ENCODE measurements at places on chromosomes 13 and 19.

DNA sequence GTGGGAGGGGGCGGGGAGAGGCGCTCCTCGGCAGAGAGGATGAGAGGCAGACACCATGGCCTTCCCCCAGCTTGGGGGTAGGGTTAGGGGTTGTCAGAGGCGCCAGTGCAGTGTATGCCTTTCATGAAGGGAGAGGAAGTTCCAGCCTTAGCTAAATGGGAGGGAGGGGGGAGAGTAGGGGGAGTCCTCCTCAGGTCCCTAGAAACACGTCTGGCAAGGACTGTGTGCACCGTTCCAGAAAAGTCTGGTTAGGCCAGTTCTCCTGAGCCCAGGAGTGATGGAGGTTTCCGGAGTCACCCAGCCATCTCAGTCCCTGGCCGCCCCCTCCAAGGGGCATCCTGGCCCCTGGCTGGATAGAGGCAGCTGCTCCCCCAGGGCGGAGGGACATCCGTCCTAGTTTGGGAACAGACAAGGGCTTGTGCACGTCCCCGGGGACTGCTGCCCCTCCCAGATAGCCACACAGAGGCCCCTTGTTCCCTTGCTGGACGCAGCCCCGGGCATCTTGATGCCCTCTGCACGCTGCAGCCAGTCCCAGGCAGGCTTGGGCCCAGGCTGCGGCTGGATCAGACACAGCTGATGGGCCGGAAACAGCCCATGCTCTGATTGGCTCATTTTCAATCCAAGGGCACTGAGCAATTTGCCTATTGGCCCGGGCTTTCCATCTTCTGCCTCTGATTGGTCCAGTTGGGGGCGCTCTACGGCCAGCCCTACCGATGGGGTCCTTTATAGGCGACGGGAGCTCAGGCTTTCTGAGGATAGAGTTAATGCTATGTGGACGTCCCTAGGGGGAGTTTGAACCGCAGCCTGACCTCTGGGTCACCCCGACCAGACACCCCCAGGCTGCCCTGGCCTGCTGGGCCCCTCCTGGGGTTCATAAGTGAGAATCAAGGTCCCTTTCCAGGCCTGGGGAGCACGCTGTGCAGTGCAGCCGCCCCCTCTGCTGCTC, 3.8 kb downstream of the S1PR2 start:
- no peak for DNase-seq

GRCh38 chr13:34161931-34162543, 344.1 kb downstream of the RFC3 start:
- peak; percentile 2 for DNase-seq

- no peak for DNase-seq
Observed at GRCh38 chr13:42812316-42812715, 30.9 kb downstream of the FAM216B start.

GRCh38 chr13:29961036-29961670, 110.7 kb upstream of the UBL3 start:
- no peak for DNase-seq

GRCh38 chr13:45773236-45773635, 71.1 kb downstream of the CBY2 start:
- DNase-seq: no peak

DNA sequence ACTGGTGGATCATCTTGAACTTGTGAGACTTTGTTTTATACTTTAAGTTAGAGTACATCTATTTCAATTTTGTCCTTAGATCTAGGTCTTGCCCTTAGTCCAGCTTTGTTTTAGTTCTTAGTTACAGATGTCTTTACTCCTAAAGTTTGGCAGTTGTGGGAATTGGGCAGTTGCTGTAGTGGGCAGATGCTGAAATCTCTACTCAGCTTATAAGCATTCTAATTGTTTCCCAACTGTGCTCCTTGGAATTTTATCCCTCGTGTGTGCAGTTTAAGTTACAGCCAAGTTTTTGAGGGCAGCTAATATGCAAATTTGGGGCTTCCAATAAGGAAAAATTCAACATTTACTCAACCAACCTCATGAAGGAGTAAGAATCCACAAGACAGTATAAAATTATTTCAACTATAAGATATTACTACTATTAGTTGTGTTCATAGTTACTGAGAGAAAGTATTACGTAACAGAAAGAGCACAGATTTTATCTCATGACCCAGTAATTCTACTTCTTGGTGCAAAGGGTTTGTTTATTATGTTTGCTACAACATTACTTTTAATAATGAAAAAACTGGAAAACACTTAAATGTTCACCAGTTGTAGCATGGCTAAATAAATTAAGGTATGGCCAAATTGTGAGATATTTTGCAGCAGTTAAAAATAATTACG, 32.9 kb downstream of the CCDC122 start:
- no peak for DNase-seq

DNA sequence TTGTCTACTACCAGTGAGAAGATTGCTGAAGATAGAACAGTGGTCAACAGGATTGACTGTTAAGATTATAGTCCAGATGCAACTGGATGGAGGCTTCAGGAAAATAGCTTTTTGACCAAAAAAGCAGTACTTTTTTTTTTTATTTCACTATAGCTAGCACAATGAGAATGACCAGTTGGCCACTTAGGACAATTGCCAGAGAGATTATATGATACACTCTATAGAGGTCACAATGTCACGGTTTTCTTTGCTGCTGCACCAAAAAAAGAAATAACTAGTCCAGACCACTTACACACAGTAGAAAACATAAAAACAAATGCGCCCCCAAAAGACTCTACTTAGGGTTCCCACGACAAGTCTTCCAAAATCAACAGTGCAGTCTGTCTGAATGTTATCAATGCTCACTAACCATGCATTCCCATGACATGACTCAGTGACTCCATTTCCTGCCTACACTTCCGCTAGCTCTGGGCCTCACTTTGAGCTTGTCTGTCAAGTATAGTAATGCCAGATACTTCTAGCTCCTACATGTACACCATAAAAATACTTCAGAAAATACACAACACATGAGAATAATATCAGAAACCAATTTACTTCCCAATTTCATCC, 209.1 kb upstream of the STARD13 start:
- DNase-seq: no peak

DNA sequence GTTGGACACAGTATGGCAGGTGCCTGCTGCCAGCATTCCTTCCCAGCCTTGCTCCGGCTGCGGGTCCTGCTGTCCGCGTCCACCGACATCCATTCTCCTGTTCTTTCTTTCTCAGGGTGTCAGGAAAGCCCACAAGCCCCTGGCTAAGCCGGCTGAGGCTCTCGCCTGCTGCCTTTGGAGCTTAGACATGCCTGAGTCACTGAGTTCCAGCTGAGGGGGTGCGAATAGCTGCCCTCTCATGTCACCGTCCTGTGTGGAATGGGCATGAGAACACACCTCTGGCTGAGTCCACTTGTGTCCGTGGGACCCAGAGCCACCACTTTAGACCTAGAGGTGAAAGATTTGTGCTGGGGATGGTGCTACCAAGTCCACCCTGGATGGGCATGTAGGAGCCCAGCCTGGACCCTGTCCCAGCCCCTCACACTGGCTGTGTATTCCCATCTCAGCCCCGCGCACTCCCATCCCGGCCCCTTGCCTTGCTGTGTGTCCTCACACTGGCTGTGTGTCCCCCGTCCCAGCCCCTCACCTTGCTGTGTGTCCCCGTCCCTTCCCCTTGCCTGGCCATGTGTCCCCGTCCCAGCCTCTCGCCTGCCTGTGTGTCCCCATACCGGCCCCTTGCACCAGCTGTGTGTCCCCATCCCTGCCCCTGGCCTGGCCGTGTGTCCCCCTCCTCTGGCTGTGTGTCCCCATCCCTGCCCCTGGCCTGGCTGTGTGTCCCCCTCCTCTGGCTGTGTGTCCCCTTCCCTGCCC, 24.6 kb upstream of the IRS2 start:
- no peak for DNase-seq

DNA sequence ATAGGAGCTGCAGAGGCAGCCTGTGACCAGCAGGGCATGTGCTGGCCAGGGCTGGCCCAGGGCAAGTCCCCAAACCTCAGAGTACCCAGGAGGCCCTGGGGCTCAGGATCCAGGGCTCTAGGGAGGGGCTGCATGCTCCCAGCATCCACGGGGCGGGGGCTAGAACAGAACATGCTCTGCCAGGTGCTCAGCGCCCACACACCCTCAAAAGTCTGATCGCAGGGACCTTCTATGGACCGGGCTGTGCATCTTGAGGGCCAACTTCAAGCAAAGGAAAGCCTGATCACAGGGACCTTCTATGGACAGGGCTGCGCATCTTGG, 33.5 kb downstream of the ELL start:
- no peak for DNase-seq

DNA sequence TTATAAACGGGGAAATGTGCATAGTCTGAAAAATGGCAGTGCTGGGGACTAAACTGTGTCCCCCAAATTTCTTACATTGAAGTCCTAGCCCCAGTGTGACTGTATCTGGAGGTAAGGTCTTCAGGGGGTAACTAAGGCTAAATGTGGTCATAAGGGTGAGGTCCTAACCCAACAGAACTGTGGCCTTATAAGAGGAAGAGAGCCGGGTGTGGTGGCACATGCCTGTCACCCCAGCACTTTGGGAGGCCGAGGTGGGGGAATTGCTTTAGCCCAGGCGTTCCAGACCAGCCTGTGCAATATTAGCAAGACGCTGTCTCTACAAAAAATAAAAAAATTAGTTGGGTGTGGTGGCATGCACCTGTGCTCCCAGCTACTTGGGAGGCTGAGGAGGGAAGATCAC, 17.8 kb downstream of the PROZ start:
- no peak for DNase-seq

DNA sequence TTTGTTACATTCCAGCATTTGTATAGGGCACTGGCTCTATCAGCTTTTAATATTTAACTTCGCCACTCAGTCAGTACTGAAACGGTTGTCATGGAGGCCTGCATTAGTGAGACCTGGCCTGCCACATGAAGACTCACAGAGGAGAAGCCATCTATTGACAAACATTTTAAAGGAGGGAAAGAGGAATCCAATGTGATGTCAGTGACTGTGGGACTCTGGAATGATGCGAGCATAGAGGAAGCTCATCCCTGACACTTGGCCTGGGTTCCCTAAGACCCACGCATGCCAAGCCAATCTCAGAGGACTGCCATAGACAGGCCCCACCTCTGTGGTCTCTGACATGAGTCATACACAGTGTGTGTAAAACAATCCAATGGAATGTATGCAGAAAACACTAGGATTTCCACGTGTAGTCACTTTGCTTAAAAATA, 7.9 kb upstream of the DPY19L3 start:
- DNase-seq: no peak

- DNase-seq: no peak
Observed at GRCh38 chr13:41780715-41781706, 179.9 kb downstream of the VWA8 start.

GRCh38 chr13:51328488-51328887, 11.0 kb upstream of the SERPINE3 start:
- DNase-seq: no peak

- no peak for DNase-seq
Observed at GRCh38 chr13:61531383-61532065, 115.9 kb upstream of the PCDH20 start.

GRCh38 chr13:64912141-64912540, 2318.0 kb downstream of the PCDH9 start:
- DNase-seq: no peak

- no peak for DNase-seq
Observed at GRCh38 chr19:28859811-28860210, 353.1 kb downstream of the UQCRFS1 start.

DNA sequence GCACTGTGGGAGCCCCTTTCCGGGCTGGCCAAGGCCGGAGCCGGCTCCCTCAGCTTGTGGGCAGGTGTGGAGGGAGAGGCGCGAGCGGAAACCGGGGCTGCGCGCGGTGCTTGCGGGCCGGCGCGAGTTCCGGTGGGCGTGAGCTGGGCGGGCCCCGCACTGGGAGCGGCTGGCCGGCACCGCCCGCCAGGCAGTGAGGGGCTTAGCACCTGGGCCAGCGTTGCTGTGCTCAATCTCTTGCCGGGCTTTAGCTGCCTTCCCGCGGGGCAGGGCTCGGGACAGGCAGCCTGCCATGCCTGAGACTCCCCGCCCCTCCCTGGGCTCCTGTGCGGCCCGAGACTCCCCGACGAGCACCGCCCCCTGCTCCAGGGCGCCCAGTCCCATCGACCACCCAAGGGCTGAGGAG, 405.2 kb upstream of the PRR20A start:
- DNase-seq: no peak

DNA sequence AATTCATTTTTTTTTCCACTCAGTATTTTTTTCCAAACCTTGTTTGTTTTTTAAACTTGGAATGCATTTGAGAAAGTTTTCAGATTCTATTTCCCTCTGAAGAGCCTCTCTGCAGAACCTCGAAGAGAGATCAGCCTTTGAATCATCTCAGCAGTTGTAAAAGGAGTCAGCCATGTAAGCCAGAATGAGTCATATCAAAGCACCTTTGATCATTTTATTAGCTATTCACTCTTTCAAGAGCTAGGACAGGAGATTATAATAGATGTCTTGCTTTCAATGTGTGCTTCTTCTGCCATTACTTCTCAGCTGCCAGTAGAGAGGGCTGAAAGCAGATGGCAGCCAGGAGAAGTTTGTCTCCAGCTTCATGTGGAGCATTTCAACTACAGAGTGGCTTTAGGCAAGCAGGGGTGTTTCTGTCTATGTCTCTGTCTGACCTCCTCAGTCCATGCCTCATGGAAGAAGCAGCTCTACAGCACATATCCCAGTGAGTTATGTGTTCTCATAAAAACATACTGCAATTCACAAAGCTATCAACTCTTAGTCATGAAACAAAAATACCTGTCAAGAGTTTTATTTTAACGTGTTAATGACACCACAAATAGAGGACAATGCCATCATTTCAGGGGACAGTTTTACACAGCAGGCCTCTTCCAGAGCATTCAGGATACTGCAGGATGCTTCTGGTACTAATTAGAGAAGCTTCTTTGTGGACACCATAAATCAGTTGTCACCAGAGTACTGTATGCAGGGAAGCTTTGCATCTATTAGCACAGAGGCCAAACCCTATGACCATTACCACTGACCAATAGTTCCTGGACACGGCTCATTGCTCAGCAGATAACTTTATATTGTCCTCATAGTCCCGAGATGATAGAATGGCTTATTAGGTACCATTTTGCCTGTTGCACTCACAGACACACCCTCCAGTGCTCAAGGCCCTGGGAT, 94.3 kb downstream of the NHLRC3 start:
- no peak for DNase-seq

- no peak for DNase-seq
Observed at GRCh38 chr13:60511637-60512036, 114.6 kb downstream of the TDRD3 start.

DNA sequence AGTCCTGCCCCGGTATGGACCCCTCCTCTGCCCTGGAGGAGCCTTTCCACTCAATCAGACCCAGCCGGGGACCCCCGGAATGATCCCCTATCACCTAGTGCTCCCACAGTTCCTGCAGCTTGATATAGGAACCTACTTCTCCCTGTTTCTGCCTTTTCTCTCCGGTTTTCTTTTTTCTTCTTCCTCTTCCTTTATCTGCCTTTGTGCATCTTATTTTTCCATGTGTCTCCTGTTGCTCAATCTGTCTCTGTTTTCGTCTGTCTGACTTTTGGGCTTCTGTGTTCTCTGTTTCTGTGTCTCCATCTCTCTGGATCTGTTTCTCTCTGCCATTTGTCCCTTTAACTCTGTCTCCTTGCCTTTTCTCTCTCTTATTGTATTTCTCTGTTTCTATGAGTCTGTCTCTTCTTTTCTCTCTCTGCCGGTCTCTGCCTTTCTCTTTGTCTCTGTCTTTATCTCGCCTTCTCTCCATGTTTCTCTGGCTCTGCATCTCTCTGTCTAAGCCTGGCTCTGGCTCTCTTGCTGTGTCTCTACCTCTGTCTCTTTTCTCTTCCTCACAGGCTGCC, 10.0 kb downstream of the MEGF8 start:
- DNase-seq: no peak

- DNase-seq: no peak
Observed at GRCh38 chr13:100715604-100716003, 41.0 kb upstream of the TMTC4 start.

GRCh38 chr13:106489849-106490568, 45.5 kb downstream of the EFNB2 start:
- no peak for DNase-seq

- DNase-seq: no peak
Observed at GRCh38 chr19:7928741-7929701, 3.1 kb upstream of the CTXN1 start.

Measured in NCI-H1092 (cell line).